Neural progenitor cell (in vitro differentiated cells): ENCODE measurements at places on chromosomes 5 and 9. TPM values are rescaled to one million over a fixed set of nuclear protein-coding genes. Genes with fewer than 3 reads are reported as not detected.

- no peak for DNase-seq
- H3K4me1 ChIP-seq: peaks cover 28% of the 10 kb centered on the region
- H3K4me3 ChIP-seq: no peak overlapping the region
- no peaks in the 10 kb centered on the region for H3K27me3 ChIP-seq
- H3K36me3 ChIP-seq: no peaks in the 10 kb centered on the region
- H3K27ac ChIP-seq: no peak overlapping the region
Observed at GRCh38 chr5:68538814-68539420, 323.4 kb downstream of the PIK3R1 start.

NKD2 gene
- 1.3 and 3.2 TPM in 2 replicates for total RNA-seq

MLLT3 gene
- total RNA-seq: 23.8 and 39.1 TPM in 2 replicates

DNA sequence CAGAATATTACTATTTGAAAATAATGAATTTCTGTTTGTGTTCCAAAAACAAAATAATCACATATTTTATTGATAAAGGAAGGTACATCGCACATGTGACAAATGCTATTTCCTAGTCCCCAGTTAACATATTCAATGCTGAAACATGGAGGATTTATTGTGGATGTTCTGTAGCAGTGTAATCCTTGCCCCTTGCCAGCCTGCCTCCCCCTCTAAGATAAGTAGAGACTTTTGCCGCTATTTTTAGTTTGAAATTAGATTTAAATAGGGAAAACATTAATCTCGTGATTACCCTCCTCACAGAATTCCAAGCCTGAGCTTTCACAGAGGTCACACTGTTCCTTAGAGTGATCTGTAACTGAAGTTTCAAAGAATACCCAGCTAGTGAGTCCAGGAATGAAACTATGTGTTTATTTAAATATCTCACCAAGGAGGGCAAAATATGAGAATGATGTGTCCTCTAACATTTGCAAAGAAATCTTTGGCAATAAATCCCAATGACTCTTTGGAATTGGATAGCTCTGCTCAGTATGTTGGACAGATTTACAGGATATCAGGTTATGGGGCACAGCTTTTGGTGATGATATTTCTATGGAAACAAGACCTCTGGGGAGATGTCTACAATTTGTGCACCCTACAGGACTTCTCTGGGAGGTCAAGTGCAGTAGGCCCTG lies 17.3 kb downstream of the CTXN3 start:
- H3K4me3 ChIP-seq: no peak overlapping the region
- H3K4me1 ChIP-seq: peaks cover 12% of the 10 kb centered on the region
- H3K36me3 ChIP-seq: no peaks in the 10 kb centered on the region
- H3K27me3 ChIP-seq: no peaks in the 10 kb centered on the region
- no peak overlapping the region for H3K27ac ChIP-seq

PCDHGB4 gene
- 10.4 and 14.9 TPM in 2 replicates for total RNA-seq
